A549 treated with dexamethasone at 1 μM for 4 hours (cell line): ENCODE measurements at places on chromosomes 4 and X. TPM values are rescaled to one million over a fixed set of nuclear protein-coding genes. Genes with fewer than 3 reads are reported as not detected.

Gene KDR
- 0.14 to 0.20 TPM (median 0.15 TPM) in 5 replicates for total RNA-seq

Gene PDGFC
- total RNA-seq: 2.5 to 3.4 TPM (median 3.2 TPM) in 5 replicates

Gene S100G
- not detected in 5 replicates for total RNA-seq

Gene USP17L15
- not detected in 5 replicates for total RNA-seq

Gene GPR173
- total RNA-seq: not detected in 5 replicates

Gene HSD17B11
- 46.0 to 61.8 TPM (median 57.0 TPM) in 5 replicates for total RNA-seq

Gene RHOXF1
- total RNA-seq: not detected in 5 replicates

Gene MAGEA4
- not detected in 5 replicates for total RNA-seq

Gene TMPRSS11A
- total RNA-seq: not detected in 5 replicates
